NCI-H187 (cell line): ENCODE measurements at places on chromosomes 7 and 10.

DNA sequence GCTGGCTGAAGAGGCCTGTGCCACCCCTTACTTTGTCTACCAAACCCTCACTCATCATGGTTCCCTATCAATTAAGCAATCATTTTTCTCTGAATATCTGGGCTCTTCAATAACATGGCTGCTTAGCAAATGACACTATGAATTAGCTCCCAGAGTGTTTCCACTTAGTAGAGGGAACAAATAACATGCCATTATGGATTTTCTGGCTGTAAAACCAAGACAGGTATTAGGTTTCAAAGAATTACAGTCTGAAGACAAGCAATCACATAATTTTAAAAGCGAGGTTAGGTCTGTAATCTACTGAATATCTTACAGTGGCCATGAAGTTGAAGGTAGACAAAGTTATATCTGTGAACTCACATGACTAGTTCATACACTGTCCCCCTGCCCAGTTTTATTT lies 220.8 kb upstream of the PHYHIPL start:
- no peak for DNase-seq

GRCh38 chr7:117759950-117760640 lies 113.1 kb downstream of the CTTNBP2 start:
- no peak for DNase-seq

GRCh38 chr7:112444505-112444904 lies 5.8 kb upstream of the IFRD1 start:
- no peak for DNase-seq

GRCh38 chr7:92412745-92413144 lies 34.5 kb upstream of the GATAD1 start:
- DNase-seq = no peak

DNA sequence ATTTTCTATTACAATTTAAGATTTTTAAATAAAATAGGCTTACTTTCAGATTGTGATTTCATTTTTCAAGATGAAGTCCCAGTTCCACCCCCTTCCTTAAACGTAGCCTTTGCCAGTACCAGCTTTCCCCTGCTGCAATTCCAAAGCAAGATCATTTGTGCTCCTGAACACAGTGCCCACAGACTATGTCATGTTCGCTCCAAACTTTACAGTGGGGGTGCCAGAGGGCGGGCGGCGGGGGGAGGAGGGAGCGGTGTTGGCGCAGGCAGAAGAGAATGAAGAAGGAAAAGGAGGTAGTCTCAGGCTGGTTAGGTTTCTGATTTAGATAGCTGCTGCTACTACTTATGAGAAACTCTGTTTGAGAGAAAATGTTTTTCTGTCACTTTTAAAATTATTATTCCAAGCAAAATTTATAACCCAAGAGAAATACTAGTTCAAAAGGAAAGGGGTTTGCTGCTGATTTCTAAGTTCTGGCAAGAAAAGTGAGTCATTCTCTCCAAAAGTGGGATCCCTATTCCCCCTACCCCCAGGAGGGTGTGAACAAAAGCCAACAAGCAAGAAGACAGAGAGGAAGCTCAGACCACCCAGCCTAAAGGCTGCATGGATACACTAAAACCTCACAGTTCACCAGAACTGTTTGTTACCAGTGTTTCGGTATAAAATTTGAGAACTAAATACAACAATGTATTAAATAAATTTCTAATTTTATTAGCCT lies 109.6 kb downstream of the SRPK2 start:
- no peak for DNase-seq

DNA sequence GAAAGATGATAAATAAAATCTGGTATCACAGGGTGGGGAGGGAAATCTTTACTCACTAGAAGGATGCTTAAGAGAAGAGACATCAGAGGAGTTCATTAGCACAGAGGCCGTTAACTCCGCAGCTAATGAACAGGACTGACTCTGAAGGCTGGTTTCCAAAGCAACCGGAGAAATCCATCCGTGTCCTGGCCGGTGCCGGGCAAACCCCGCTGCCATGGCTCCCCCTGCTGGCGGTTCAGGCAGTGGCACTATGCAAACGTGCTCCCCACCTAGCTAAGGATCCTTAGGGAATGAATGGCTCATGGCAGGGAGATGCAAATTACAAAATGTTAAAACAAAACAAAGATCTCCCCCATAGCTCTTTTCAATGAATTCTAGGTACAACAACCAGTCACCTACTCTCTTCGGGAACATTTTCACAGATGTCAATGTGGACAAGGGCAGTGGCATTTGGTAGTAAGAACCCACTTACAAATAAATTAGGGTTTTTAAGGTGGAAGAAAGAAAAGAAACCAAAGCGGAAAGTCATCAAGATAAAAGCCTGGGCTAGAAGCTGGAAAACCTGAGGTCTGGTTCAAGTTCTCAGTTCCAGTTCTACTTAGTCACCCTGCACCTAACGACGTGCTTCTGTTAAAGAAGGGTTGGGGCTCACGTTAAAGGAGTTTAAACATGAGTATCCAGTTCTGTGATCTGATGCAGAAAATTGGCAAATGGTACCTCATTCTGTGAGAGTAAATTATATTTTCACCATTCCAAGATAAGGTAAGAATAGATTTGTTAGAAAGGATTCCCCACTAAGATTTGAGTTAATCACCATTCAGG lies 138.2 kb downstream of the SVIL start:
- DNase-seq = no peak

DNA sequence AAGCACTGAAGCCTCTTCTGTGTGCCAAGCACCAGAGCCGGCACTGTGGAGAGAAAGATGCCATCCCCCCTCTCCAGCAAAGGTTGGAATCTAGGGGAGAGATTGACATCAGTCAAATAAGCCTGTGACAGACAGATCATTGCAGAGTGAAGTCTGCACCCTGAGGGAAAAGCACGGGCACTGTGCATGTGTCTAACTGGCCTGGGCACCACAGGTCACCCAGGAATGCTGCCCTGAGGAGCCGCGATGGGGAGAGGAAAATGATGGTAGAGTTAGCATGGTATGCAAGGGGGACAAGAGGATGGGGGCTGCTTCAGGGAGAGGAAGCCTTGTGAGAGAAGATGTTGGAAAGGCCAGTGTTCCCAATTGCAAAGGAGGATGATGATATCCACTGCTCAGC lies 261.0 kb downstream of the GRID1 start:
- no peak for DNase-seq

- DNase-seq = no peak
Observed at GRCh38 chr10:111766464-111766863, 417.1 kb downstream of the GPAM start.

- no peak for DNase-seq
Observed at GRCh38 chr7:24702755-24703154, 54.5 kb downstream of the GSDME start.

DNA sequence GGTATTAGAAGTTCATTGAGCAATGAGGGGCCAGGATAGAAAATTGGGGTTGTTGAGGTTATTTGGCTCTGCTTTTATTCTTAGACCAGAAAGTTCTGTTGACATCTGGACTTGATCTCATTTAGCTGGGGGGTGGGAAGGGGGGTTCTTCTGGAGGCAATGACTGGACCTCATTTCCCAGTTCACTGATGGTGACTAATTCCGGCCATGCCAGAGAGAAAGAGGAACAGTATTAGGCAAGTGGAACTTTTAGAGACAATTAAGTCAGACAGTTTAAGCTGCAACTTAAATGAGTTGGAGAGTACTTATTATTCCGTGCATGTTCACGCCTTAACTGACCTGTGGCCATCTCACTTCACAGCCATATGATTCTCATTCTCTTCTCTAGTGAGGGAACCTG lies 512.5 kb downstream of the REEP3 start:
- no peak for DNase-seq

- DNase-seq = no peak
Observed at GRCh38 chr7:82926477-82926876, 236.2 kb downstream of the PCLO start.

DNA sequence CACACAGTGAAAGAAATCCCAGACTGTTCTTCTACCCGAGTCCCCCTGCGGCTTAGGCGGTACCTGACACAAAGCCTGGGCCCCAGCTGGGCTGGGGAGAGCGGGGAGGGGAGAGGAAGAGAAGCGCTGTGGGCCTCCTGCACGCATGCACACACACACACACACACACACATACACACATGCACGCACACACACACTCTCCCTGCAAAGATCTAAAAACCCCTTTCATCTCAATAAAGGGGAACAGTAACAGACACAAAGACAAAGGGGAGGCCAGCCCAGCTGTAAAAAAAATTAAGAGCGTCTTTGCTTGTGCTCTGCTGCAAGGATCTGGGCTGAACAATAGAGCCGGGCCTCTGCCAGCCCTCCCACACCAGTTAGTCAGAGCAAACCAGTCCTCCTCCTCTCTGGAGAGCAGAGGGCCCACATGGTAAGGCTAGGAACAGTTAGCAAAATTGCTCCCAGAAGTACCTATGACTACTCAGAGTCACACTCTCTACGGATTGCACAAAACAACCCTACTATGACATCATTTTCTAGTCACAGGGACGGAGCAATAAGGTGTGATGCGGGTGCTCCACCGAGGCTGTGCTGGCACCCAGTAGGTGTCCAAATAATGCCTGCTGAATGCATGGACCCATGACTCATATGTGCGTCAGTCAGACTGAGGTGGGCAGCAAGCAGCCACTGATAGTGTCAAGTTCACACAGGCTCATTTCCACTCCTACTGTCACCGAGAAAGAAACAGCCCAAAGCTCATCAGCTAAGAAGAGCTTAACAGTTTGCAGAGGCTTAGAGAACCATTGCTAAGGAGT lies 9.2 kb downstream of the ITPRIP start:
- DNase-seq = no peak

- no peak for DNase-seq
Observed at GRCh38 chr10:95792874-95793285, 36.9 kb downstream of the ENTPD1 start.

GRCh38 chr10:99528494-99529441 lies 4.0 kb upstream of the NKX2-3 start:
- no peak for DNase-seq

GRCh38 chr10:35770817-35771355 lies 128.8 kb upstream of the FZD8 start:
- DNase-seq = no peak

- DNase-seq = no peak
Observed at GRCh38 chr7:3187444-3188040, 113.5 kb upstream of the SDK1 start.

- DNase-seq = no peak
Observed at GRCh38 chr7:102306916-102307677, 20.4 kb downstream of the SH2B2 start.

DNA sequence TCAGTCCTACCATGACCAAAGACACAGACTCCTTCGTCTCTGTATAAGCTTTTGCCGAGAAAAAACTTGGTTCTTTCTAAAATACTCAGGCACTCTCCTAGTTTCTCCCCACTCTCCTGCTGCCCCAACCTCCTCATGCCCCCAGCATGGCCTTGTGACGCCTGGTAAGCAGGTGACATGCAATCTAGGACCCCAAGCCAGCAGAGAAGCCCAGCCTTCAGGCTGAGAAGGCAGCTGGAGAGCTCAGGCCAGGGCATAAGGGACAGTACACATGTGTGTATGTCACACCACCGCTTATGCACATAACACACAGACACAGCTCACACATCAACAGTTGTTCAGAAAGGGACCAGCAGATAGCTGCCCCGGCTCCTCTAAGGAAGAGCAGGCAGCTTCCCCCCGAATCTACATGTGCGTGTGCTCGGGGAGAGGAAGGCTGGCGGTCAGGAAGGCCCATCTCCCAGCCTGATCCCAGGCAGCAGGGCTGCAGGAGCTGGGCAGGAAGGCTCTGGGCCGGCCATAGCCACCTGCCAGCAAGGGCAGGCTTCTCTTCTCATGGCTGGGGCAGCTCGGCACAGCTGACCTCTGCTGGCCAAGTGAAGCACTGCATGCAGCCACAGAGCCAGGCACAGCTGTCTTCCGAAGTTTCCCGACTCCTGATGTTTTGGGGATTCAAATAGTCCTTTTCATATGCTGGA lies 8.5 kb downstream of the DDX56 start:
- DNase-seq = no peak

DNA sequence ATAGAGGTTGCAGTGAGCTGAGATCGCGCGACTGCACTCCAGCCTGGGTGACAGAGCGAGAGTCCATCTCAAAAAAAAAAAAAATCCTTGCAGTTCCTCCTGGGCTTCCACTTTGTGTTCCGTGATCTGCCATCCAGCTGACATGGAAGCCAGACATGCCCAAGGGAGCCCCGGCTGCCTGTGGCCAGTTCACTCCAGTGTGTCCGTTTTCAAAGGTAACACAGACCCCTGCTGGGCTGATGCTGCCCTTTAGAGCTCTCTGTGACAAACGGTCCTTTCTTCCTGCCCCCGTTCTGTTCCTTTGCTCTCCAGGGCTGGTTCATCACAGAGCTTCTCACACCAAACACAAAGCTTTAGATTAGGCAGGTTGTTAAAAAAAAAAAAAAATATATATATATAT lies 130.8 kb downstream of the CUL2 start:
- DNase-seq = no peak

DNA sequence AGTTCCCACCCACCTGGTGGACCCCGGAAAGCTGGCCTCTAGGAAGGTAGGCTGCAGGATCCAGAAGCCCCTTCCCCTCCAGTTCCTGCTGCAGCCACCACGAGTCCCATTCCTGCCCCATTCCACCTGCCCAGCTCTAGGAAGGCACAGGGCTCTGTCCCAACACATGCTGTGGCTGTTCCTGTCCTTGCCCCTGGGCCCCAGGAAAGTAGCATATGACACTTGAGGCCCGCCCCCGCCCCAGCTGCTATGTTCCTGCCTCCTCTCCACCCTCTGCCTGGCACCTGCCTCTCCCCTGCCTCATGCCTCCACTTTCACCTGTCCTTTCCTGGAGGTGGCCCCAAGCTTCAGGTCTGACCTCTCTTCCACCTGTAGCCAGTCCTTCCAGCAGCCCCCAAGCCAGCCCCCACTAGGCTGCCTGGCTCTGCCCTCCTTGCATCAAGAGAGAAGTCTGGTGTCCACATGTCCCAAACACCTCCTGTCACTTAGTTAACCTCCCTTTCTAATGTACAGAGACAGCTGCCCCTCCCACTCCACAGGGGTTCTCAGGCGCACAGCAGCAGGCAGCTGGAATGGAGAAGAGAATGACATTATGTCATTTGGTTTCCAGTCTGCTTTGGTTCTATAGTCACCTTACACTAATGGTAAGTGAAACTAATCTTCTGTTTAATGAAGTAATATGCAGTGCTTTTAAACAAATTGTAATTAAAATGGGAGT lies 22.7 kb downstream of the YKT6 start:
- peak; percentile 24 for DNase-seq

DNA sequence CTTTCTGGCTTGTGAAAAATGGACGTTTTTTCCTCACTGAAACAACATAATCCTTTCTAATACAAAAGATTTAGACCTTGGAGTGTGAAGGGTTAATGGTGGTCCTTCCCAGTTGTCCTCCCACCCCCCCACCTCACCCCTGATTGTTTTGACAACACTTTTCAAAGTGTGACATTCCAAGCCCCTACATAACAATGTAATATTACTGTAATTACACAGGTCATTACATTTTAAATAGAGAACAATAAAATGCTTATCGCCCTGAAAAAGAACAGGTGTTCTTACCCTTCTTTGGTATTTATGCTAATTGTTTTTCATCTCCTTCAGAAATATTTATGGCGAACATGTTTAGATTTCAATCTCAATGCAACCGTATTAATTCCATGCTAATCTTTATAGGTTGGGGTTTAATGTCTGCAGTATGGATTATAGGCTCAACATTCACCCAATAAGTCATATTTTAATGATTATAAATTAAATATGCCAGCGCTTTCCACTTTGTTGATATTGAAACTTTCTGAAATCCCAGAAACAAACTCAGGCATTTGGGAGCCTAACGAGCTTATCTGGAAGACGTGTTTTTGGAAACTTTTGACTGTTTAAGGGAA lies 5.0 kb downstream of the TCF7L2 start:
- no peak for DNase-seq
